ENCODE measurements at places on chromosomes 13 and 19.
A peak's percentile ranks its signal among the peaks of the same experiment; 100 is the strongest.

GRCh38 chr19:42110658-42111057 is 21.6 kb downstream of the POU2F2 start:
- no peak for DNase-seq

DNA sequence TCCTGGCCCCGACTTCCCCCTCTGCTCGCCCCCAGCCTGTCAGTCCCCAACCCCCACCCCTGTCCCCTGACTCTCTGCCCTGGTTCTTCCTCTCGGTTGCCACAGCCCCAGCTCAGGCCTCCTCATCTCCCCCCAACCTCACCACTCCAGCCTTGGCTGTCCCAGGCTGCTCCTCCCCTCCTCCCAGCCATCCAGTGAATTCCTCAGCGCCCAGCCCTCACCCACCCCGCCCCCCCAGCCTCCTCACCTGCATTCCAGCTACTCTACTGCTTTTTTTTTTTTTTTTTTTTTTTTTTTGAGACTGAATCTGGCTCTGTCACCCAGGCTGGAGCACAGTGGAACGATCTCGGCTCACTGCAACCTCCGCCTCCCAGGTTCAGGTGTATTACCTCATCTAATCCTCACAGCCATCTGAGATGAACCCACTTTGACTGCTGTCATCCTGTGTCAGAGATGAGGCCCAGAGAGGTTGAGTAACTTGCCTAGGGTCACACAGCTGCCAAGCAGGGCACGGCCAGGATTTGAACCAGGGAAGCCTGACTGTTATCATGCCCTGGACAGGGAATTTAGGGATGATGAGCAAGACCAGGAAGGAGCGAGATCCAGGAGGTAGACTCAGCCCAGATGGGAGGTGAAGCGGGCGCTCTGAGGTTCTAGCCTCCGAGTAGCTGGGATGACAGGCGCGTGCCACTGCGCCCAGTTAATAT is 2.6 kb downstream of the SULT2B1 start:
- DNase-seq, result no peak

DNA sequence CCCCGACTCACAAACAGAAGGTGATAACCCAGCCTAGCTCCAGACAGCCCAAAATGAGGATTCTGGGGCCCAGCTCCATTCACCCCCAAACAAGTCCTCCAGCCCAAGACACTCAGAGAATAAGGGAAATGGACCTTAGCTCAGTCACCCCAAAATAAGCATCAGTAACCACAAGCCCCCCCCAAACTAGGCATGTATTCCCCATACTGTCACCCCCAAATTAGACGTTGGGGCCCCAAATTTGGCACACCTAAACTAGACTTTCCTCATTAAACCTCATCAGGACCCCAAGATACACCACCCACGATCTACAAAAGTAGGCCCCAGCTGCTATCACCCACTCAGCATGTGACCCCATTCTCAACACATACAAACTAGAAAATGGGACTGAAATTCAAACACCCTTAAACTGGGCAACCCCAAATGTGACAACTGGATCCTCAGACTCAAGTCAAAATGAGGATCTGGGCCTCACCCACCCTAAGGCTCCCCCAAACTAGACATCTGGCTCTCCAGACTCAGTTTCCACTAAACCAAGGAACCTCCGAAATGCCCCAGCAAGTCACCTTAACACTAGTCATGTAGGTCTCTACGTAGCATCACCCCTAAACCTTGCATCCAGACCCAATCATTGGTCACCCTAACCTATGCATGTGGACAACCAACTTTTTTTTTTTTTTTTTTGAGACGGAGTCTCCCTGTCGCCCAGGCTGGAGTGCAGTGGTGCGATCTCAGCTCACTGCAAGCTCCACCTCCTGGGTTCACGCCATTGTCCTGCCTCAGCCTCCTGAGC is 13.4 kb upstream of the ERFL start:
- no peak for DNase-seq

DNA sequence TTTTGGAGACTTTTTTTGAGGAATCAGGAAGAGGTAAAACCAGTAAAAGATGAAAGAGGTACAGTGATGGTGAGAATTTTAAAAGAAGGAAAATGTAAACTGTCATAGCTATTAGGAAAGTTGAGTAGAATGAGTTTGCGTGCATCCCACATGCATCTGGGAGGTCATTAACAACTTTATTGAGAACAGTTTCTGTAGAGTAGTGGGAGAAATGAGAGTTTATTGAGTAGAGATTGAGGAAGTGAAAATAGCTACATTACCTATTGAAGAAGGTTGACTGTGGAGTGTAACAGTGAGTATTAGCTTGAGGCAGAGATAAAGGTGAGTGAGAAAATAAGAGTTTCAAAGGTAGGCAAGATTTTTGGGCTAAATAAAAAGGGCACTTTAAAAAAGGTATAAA is 38.7 kb downstream of the BRCA2 start:
- no peak for DNase-seq

DNA sequence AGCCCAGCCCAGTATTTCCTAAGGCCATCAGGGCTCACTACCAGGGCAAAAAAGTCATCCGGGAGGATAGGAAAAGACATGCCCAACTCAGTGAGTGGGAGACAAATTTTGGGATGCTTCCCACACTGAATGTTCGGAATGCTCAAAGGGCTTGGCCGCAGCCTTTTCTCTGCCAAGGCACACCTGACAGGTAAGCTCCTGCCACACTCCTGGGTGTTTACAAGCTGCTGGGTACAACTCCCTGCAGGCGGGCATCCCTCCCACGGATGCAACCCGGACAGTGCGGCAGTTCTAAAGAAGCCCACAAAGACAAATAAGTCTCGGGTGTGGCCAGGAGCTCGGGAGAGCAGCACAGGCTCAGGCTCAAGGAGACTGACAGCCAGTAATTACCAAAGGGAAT is 28.1 kb downstream of the SLC7A1 start:
- no peak for DNase-seq

DNA sequence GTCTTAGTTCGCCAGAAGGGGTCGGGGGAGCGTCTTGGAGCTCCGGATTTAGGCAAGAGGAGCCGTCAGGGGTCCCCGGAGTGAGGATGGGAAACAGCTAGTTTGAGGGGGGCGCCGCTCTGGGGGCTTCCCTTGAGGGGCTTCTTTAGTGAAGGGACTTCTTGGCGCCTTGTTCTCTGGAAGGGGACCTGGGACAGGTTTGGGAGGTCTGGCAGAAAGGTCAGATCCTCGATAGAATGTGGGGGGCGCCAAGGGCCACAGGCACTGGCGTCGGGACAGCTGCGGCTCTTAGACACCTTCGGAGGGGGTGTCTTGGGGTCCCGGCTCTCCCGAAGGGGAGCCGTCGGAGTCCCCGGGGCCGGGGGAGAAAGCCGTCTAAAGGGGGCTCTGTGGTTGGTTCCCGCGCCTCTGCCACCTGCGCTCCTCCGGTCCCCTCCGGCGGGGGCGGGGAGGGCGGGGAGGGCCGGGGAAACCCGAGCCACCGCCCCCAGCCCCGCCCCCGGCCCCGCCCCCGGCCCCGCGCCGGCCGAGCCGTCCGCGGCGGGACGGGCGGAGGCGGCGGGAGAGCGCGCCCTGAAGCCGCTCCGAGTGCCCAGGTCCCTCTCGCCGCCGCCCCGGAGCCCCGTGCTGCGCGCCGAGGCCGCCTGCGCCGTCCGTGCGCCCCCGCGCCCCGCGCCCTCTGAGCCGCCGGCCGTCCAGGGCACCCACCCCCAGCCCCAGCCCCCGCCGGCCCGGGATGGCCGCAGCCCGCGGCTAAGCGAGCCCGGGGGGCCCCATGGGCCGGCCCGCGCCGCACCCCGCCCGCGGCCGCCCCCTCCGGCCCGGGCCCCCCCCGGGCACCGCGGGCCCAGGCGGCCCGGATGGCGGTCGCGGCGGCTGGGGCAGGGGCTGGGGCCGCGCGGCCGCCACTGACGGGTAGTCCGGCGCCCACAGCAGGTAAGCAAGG is at the start of gene NRTN:
NRTN (plus strand) TSS at position 552 of the 946 bp plus-strand sequence. CDS start 19,099 bp downstream, outside the sequence.
- DNase-seq, result no peak

DNA sequence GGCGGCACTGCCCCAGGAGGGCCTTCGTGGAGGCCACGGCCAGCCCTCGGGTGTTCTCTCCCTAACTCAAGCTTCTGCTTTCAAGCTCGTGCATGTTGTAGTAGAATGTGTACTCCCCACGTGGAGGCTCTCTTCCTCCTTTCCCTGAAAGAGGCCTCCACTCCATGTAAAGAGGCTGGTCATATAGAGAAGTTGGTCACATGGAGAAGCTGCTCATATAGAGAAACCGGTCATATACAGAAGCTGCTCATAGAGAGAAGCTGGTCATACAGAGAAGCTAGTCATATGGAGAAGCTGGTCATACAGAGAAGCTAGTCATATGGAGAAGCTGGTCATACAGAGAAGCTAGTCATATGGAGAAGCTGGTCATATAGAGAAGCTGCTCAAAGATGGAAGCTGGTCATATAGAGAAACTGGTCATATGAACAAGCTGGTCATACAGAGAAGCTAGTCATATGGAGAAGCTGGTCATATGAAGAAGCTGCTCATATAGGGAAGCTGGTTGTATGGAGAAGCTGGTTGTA is 152.5 kb downstream of the COL4A1 start:
- peak; percentile 72 for DNase-seq

DNA sequence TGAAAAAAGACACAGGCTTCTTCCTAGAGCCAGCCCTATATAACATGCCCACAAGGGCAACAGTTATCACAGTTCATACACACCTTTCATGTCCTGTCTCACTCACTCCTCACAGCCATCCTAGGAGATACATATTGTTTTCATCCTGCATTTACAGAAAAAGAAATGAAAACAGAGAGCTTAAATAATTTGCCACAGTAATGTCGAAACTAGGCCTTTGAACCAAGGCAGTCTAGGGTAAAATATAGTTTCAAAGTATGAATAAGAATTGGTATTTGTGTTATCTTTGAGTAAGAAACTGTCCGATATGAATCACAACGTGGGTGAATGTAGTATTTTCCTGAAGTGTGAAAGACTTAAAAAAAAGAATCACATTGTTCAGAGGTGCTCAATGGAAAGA is 26.8 kb downstream of the CLDN10 start:
- no peak for DNase-seq

DNA sequence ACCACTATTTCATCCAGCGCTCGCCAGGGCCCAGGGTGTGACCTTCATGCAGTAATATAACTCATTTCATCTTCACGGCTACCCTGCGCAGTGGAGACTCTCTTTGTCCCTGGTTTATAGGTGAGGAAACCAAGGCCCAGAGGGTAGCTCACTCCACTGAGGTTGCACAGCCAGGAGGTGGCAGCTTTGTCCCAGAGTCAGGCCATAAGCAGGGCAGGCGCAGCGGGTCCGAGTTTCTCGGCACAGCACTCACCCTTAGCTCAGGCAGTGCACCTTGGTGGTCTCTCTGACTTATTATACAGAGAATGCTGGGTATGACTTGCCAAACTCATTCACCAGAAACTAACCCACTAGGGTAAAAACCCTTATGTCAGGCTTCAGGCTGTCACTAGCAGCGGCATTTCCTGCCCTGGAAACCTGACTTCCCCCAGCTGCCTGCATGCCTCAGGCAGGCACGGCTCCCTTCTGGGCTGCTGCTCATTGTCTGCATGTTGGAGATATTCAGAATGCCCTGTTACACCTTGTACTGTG is 24.5 kb downstream of the PPP5C start:
- DNase-seq, result no peak

DNA sequence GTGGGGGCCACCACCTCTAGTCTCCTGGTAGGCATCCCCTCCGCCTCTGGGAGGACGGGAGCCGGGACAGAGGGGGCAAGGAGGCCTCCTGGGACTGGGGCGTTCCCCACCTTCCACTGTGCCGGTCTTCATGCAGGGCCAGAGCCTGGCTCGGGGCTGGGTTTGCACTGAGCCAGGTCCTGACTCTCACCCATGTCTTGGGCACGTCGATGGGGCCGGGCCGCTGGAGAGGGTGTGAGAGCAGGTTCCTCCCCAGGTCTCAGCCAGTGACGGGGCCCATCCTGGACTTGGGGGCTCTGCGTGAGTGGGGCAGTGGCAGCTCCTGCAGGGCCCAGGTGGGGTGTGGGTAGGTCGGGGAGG is 26.6 kb downstream of the ATP11A start:
- no peak for DNase-seq

DNA sequence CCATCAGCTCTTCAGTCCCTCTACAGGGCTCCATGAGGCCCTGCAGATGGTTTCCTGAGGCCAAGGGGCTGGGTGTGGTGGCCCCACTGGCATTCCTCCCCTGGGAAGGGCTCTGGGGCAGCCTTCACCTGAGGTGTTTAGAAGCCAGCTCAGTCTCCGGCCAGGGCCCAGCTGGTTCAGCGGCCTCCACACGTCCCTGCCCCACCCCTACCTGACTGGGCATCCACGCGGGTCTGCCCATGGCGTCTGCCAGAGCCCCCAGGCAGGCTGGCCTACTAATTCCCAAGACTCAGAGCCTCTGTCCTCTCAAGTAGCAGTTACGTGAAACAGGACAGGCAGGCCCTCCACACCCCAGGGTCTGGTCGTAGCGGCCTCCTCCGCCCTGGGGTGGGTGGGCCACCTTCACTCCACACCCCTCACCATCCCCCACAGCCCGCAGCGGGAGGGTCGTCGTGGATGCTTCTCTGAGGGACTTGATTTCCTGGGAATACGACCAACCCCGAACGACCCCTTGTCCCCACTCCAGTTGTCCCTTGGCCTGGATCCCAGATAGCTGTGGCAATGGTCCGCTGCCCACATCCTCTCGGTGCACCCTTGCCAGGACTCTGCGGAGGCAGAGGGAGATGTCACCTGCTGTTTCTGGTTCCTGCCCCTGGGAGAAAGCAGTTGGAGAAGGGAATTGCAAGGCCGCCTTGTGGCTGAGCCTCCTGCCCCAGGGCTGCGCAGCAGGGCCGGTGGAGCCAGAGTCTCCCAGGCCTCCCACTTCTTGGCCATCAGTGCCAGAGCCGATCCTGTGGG is 24.3 kb downstream of the CAPN12 start:
- no peak for DNase-seq

DNA sequence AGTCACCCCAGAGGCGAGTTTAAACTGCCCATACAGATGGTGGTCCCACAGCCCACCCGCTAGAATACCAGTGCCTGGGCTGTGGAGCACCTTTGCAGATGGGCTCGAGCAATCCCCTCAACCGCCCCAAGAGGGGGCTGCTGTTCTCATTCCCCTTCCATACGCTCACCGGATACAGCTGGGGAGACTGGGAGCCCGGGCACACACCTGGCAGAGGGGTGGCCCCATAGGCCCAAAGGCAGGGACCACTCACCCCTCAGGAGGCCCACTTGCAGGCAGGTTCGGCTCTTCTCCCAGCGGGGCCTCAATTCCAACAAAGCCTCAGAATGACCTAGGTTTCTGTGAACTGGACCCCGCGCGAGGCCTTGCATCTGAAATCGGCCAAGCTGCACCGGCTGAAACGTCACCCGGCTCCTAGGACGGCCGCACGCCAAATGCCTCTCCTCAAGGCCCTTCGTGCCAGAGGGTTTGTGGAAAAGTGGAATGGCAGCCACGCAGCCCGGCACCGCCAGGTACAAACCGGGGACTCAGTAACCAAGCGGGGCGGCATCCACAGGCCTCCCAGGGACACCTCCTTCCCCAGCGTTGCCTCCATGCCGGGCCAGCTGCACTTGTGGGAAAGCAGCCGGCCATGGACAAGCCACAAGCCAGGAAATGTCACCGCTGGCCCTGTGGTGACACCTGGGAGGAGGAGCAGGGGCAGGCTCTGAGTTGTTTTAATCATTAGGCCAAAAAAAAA is 18.7 kb downstream of the MLLT1 start:
- no peak for DNase-seq

- DNase-seq, result no peak
Observed at GRCh38 chr19:31317570-31317969, 31.7 kb downstream of the TSHZ3 start.
